Karpas-422 (cell line): ENCODE measurements at places on chromosomes 4 and X. TPM values are rescaled to one million over a fixed set of nuclear protein-coding genes. Genes with fewer than 3 reads are reported as not detected.

POU3F4 gene
- total RNA-seq: not detected in 2 replicates

IGSF1 gene
- not detected in 2 replicates for total RNA-seq

DNA sequence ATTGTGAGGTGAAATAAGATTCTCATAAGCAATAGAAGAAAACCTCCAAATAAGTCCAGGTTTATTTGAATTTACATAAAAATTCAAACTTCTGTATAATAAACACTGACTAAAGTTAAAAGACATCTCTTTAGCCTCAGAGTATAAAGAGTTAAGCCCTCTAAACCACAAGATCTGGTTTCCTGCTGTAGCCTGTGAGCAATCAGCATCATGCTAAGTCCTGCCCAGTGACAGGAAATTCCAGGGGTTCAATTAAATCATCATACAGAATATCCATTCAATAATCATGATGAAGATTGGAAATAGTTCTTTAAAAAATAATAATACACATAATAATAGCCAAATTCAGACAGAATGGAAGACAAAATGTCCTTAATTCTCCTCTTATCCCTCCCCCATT lies 139.2 kb upstream of the DGKK start:
- H3K27ac ChIP-seq: no peak overlapping the region
- no peaks in the 10 kb centered on the region for H3K36me3 ChIP-seq
- no peaks in the 10 kb centered on the region for H3K27me3 ChIP-seq
- H3K4me3 ChIP-seq: no peak overlapping the region

DNA sequence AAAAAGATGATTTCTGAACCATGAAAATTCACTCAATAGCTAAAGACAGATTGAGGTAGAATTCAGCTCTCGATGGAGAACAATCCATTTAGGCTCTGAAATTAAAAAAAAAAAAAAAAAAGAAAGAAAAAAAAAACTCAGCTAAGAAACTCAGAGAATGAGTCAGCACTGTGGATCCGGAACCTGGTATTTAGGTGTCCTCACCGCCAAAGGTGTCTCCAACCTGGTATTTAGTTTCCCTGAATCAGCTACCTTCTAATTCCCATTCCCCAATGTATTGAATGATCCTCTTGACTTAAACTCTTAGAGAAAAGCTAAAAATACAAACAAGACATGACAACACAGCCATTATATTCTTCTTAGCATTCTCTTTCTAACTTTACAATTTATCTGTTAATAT lies 150.3 kb upstream of the RASGEF1B start:
- no peak overlapping the region for H3K27ac ChIP-seq
- H3K36me3 ChIP-seq: no peaks in the 10 kb centered on the region
- no peak for DNase-seq
- H3K4me3 ChIP-seq: no peak overlapping the region
- H3K27me3 ChIP-seq: no peaks in the 10 kb centered on the region

- no peaks in the 10 kb centered on the region for H3K4me1 ChIP-seq
- H3K27ac ChIP-seq: no peak overlapping the region
- no peaks in the 10 kb centered on the region for H3K36me3 ChIP-seq
- no peak for DNase-seq
- no peak overlapping the region for H3K4me3 ChIP-seq
These were observed 119.6 kb downstream of the SHROOM3 start for GRCh38 chr4:76554630-76555029.

DNA sequence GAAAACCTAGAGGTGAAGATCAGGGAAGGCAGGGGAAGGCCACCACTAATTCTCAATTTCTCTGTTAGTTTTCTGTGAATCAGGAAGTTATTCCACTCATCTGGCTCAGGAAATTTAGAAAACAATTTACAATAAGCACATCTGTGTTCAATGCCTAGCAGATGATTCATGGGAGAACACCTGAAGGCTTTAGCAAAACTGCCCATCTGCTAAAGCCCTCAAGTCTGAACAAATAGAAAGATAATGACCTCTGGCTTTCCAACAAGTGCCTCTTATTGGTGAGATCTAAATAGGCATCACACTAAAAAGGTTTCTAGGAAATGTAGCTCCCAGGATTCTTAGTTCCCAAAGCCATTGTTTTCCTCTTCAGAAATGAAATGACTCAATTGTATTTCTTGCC lies 122.1 kb upstream of the GNPDA2 start:
- H3K27me3 ChIP-seq: no peaks in the 10 kb centered on the region
- no peaks in the 10 kb centered on the region for H3K36me3 ChIP-seq
- DNase-seq: no peak
- H3K4me1 ChIP-seq: no peaks in the 10 kb centered on the region
- H3K27ac ChIP-seq: no peak overlapping the region

- no peaks in the 10 kb centered on the region for H3K27me3 ChIP-seq
- H3K4me3 ChIP-seq: no peak overlapping the region
- H3K27ac ChIP-seq: no peak overlapping the region
- H3K36me3 ChIP-seq: no peaks in the 10 kb centered on the region
These were observed 23.5 kb upstream of the PAPSS1 start for GRCh38 chr4:107743532-107743931.
